NCI-H1105 (cell line): ENCODE measurements at places on chromosomes 5 and 9.
A peak's percentile ranks its signal among the peaks of the same experiment; 100 is the strongest.

DNA sequence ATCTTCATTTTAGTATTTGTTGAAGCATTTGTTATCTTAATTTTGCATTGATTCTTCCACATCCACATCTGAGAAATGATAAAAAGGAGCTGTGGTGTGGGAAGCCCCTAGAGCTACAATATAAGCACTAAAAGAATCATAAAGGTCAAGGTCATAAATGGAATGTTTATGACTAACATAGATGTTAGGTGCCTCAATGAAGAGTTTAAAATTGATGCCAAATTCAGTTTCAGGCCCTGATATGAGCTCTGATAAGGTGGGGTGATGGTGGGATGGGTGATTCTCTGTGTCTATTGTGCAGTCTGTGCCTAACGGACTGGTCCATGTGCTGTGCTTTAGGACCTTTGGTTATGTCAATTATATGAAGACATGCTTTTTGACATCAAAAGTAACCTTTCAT is 61.2 kb upstream of the CAMK4 start:
- DNase-seq: no peak

DNA sequence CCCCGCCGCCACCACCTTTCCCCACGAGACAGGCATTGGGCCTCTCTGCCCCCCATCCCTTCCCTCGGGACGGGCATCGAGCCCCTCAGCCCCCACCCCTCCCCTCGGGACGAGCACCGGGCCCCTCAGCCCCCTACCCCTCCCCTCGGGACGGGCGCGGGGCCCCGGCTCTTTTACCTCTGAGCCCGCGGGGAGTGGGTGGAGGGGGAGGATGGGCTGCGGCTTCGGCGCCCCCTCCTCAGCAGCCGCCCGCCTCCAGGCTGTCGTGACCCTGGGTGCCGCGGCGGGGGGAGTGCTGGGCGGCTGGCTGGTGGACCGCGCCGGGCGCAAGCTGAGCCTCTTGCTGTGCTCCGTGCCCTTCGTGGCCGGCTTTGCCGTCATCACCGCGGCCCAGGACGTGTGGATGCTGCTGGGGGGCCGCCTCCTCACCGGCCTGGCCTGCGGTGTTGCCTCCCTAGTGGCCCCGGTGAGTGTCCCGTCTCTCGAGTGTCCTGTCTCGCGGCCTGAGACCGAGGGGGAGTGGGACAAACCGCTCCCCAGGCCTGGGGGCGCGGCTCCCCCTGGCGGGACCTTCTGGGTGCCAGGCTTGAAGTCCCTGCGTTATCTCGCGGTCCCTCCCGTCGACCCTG is 791 bp downstream of the SLC2A8 start:
- DNase-seq: peak; percentile 13

DNA sequence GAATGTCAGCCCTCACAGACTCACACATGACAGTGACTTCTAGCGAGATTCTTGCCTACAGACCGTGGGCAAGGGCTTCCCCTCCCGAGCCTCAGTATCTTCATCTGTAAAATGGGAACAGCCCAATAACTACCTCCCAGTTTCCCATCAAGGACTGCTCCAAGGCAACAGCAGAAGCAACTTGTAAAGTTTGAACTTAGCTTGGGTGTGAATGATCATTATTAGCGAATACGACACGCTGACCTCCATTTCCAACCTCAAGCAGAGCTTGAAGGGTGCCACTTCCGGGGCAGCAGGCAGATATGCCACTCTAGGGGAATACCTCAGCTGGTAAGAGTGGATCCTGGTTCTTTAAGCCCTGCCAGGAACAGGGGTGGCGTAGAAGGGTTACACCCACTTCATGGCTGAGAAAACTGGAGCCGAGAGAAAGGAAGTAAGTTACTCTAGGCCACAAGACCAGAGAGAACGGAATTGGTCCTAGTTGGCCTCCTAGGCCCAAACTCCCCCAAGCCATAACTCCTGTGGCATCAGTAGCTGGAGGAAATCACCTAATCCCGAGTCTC is 2.0 kb downstream of the RNF44 start:
- no peak for DNase-seq

DNA sequence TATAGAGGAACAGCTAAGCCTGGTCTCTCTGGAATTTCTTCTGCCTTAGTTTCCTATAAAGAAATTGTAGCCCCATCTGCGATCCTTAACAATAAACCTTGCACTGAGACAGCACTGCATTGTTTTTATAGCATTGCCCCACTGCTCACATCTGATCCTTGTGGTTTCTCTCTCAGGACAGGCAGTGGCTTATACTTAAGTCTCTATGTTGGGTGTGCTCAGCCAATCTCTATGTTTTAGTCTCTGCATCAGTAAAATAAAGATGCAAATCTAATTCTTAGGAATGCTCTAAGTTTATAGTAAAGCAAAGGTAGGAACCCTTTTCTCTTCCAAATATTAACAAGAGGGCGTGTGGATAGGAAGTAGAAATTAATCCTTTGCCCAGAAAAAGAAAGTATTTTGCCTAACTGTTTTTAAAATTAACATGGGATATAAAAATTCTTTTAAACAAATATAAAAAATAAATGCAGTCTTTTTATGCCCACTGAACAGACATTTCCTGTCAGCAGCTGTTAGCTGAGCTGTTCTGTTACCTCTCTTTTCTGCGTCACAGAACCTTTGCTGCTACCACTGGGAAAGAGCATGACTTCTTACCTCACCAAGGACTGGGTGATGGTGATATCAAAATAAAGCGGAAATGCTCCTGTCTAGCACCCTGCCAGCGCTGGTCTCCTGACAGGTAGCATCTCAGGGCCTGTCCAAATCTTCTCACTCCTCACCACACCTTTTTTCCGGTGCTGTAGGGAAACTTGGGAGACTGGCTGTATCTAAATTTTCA is 29.5 kb downstream of the MRPS27 start:
- no peak for DNase-seq

DNA sequence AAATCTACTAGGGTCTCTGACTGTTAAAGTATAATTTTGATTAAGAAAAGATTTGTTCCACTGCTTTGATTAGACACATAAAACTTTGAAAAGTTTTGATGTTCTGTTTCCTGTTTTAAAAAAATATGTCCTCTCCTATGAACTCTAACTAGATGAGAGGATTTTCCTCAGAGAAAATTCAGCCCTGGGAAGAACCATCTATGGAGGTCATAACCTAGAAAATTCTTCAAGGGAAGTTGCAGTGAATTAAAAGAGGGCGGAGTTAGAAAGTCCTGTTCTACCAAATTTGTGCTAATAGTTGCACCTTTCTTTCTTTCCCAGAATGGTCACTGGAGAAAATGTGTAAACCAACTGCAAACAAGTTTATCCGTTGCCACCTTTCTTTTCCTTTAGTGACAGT is 27.7 kb downstream of the PIK3R1 start:
- DNase-seq: no peak

DNA sequence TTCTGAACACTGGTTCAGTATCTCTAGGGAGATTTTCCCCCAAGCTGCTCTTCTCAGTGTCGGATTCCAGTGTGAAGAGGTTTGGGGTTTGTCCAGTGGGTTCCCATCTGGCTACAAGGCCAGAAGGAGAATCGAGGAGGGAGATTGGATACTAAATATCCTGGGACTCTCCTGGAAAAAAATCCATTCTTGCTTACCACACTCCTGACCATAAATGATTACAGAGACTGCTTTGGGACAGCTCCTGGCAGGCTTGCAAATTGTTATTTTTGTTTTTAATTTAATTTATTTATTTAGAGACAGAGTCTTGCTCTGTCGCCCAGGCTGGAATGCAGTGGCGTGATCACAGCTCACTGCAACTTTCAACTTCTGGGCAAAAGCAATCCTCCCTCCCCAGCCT is 4.7 kb upstream of the SUSD1 start:
- DNase-seq: no peak

DNA sequence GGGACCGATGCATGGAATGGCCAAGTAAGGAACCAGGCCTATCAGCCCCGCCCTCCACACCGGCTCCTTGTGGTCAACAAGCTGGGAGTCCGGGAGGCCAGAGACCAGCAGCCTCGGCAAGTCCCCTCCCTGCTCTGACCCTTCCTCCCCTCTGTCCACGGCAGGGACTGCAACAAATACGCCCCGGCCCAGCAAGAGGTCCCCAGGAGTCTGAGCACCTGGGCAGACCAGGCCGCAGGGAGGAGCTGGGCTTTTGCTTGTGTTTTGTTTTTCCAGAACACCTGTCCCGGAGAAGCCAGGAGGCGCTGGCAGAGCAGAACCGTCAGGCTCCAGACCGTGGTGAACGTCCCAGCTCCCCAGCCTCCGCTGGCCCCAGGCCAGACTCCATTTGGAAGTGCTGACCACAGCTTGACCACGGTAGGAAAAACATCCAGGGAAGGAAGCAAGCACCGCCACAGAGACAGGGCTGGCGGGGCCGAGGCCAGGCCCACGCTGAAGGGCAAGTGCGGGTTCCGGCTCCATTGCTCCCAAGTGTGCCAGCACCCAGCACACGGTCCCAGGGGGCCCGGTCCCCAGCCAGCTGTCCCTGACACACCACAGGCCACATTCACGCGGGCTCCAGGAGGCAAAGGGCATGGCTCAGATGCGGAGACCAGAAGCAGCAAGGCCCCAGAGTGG is 56.7 kb downstream of the VAV2 start:
- DNase-seq: no peak

- DNase-seq: no peak
These were observed 37.6 kb downstream of the PAM start for GRCh38 chr5:102792705-102793104.

DNA sequence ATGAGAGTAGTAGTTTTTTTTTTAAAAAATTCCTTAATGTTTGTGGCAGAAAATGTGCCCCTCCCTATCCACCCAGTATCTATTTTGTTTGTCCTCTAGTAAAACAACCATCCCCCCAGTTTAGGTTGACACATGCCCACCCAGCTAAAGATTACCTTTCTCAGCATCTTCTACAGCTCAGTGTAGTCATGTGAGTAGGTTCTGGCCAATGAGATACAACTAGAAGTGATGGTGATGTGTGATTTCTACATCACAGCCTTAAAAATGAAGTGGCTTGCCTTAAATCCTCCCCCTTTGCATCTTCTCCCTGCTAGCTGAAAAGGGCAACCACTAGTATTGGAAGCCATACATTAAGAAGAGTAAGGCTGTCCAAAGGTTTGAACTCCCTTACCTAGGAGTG is 14.9 kb downstream of the CHD1 start:
- DNase-seq: no peak

DNA sequence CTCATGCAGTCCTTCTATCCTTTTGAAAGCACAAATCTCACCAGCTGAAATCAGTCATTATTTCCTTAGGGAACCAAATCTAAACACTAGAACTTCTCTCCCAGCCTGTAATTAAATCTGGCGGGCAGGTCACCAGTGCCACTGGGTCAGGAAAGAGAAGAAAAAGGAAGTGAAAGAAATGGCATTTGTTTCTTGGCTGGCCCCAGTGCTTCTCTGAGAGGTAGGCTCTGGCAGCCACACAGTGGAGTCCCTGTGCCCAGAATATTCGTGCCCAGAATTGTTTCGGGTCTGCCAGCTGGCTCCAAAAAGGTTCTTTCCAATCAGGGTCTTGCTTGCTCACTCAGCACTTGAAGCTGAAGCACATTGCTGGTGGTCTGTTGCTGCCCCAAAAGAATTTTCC is 133.9 kb upstream of the MTAP start:
- DNase-seq: no peak

DNA sequence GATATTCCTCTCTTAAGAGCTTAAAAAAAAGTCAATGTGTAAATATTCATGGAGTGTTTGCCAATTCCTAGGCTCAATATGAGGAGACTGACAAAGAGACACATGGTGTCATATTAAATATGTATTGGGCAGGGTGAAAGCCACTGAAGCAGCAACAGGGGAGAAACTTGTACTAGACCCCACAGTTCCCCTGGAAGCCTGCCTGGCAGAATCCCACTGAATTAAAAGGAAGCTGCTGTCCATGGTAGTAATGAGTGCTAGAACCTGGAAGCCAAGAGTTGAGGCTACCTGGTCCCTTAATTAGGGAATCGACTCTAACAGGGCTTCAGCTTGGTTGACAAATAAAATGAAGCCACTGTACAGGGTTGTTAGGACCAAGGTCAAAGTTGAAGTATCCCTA is 129.4 kb upstream of the GPR151 start:
- no peak for DNase-seq

GRCh38 chr5:126965061-126965475 is 65.3 kb downstream of the MARCHF3 start:
- DNase-seq: no peak

DNA sequence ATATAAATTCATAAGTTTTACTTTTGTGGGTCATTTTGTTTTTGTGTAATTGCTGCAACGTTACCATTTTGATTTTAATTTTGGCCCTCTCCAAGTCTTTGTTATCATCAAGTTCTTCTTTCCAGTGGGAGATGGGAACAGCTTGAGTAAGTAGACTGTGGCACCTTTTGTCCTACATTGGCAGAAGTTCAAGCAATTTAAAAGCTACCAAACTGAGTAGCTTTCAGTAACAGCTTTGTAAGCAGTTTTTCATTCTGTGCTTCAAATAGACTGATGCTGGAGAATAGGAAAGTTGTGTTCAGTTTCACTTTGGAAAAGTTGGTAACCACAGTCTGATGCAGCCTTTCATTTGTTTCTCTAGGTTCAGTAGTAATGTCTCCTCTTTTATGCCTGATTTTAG is 47.8 kb upstream of the TMED7 start:
- no peak for DNase-seq

- DNase-seq: no peak
These were observed 120.5 kb upstream of the NEK6 start for GRCh38 chr9:124137009-124137943.

DNA sequence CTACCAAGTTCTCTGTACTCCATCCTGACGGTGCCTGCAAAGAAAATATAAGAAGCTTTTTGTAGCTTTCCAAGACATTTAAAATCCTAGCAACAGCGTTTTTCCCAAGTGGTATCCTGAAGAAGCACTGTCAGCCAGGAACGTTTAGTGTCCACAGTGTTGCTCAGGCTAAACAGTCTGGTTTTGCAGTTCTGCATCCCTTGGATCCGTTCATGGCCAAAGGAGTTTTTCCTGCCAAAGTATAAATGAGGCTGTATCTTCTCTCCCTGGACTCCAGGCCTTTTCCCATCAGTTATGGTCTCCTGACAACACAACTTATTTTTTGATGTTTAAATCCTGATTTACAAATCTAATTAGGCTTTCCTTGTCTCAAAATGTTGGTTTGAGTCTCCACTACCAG is 925.8 kb downstream of the TLE1 start:
- DNase-seq: no peak

- no peak for DNase-seq
These were observed 159.4 kb downstream of the MYO10 start for GRCh38 chr5:16776611-16777251.

GRCh38 chr9:108813951-108814601 is 41.7 kb downstream of the ACTL7B start:
- peak; percentile 40 for DNase-seq
